ENCODE measurements at places on chromosomes 11 and 22.

GRCh38 chr11:132051704-132052103 lies 681.3 kb downstream of the NTM start:
- DNase-seq, result no peak

DNA sequence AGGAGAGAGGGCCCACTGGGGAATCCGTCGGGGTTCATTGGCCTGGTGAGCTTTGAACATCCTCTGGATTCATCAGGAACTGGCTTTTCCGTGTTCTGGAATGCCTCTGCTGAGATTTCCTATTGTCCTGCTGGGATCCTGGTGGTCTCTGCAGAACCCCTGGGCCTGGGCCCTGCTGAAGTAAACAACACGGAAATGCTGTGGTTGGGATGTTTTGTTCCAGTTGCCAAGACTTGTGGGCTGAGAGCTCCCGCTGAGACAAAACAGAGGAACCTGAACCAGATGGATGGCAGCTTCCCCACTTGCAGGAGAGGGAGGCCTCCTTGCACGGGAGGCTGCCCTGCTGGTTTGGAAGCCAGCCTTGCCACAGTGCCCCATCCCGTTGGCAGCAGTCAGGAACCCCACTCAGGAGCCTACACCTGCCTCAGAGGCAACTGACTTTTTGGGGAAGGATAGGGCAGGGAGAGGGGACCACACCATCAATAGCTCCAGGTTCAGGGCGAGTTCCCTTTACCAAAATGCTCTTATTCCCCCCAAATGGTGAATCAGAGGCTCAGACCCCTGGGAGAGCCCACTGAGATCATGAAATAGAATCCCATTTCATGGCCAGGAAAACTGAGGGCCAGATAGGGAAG lies 60.7 kb downstream of the LRRC32 start:
- DNase-seq, result no peak

- DNase-seq, result no peak
These were observed 336.8 kb downstream of the KCNA4 start for GRCh38 chr11:29679996-29680395.

- DNase-seq, result no peak
These were observed 114.2 kb upstream of the CADM1 start for GRCh38 chr11:115618428-115618827.

GRCh38 chr22:19810381-19811201 lies 44.1 kb downstream of the GNB1L start:
- no peak for DNase-seq
